ENCODE measurements at places on chromosomes 5 and 9.
A peak's percentile ranks its signal among the peaks of the same experiment; 100 is the strongest.

DNA sequence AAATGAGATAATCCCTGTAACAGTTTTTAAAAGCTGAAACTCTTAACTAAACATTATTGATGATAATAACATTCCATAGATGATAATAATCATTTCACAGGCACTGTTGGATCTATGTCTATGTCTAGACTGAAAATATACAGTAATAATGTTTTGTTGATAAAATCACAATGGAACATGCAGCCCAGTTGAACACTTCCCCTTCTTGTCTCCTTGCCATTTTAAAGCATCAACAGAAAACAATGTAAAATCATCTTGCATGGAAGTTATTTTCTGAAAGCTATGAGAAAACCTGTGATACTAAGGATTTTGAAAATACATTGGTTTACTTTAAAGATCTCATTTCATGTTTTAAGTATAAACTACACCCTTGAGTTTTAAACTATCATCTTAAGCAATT lies 1.9 kb downstream of the GAPT start:
- DNase-seq: no peak

GRCh38 chr5:155919126-155919525 lies 407.8 kb upstream of the SGCD start:
- DNase-seq: no peak

GRCh38 chr9:114178756-114179450 lies 23.6 kb downstream of the COL27A1 start:
- no peak for DNase-seq

GRCh38 chr9:136120438-136120844 lies 1.8 kb upstream of the TMEM250 start:
- DNase-seq: no peak

GRCh38 chr5:77443670-77444069 lies 48.4 kb downstream of the WDR41 start:
- no peak for DNase-seq

- no peak for DNase-seq
These were observed 46.5 kb downstream of the ELOVL7 start for GRCh38 chr5:60797482-60798153.

DNA sequence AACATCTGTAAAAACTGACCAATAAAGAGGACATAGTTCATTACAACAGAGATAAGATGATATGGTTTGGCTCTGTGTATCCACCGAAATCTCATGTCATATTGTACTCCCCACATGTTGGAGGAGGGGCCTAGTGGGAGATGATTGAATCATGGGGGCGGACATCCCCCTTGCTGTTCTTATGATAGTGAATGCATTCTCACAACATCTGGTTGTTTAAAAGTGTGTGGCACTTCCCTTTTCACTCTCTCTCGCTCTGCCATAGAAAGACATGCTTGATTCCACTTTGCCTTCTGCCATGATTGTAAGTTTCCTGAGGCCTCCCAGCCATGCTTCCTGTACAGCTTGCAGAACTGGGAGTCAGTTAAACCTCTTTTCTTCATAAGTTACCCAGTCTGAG lies 292.8 kb downstream of the SLF1 start:
- DNase-seq: no peak

DNA sequence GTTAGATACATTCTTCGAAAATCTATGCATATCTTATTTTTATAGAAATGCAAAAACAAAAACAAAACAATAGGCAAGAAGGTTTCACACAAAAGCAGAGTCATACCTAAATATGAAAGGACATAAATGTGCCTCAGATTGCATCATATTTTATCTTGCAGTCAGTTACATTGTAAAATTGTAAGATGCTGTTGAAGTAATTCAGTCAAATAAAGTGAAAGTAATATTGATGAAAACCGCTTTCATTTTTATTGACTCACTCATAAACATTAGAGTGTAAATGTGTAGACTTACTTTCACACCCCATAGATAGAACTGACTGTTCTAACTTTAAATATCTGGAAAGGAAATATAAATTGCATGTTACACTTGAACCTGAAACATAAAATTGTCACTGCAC lies 931.5 kb upstream of the NUDT12 start:
- DNase-seq: no peak

DNA sequence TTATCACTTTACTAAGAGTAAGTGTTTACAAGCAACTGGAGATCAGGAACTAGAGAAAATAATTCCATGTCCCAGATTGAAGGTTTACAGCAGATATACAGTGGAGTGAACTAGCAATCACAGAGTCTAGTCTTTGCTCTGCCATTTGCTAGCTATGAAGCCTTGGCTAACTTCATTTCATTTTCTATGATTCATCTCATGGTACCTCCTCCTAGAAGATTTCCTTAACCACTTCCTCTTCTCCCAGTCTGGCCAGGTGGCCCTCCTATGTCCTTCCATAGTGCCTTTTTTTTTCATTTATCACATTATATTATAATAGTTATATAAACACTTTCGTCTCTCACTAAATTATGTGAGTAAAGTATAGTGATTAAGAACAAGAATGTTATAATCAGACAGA lies 52.1 kb downstream of the GRIA1 start:
- no peak for DNase-seq

GRCh38 chr5:148186248-148187003 lies 16.4 kb upstream of the SPINK6 start:
- DNase-seq: peak; percentile 95

- no peak for DNase-seq
These were observed 79.6 kb upstream of the FREM1 start for GRCh38 chr9:14989811-14990210.

DNA sequence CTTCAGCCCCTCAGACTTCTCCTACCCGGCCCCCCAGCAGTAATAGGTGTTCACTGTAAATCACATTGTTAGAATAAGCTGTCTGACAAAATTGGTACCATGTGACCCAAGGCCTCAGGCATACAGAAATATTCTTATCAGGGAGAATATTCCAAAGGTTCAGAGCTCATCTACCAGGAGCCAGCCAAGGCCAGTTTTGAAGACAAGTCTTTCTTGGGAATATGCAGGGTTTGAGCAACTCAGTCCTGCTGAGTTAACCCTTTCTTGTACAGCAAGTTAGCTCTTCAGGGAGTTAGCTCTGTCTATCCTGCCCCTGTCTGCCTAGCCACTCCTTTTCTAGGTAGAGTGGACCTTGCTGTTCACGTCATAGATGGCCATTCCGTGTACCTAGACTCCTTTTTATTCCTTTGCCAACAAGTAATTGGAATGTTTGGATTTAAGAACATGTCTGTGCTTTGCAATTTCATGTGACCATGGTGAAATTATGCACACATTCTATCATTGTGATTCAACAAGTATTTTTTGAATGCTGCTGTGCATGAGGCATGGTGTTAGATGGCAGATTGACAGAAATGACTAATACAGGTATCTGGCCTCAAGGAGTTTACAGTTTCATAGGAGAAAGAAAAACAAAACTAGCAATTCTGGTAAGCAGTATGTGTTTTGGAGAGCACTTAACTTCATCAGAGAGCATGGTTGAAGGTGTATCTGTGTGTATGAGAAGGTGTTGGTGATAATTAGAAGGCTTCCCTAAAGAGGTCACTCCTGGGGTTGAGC lies 22.6 kb downstream of the TGFBR1 start:
- DNase-seq: no peak

DNA sequence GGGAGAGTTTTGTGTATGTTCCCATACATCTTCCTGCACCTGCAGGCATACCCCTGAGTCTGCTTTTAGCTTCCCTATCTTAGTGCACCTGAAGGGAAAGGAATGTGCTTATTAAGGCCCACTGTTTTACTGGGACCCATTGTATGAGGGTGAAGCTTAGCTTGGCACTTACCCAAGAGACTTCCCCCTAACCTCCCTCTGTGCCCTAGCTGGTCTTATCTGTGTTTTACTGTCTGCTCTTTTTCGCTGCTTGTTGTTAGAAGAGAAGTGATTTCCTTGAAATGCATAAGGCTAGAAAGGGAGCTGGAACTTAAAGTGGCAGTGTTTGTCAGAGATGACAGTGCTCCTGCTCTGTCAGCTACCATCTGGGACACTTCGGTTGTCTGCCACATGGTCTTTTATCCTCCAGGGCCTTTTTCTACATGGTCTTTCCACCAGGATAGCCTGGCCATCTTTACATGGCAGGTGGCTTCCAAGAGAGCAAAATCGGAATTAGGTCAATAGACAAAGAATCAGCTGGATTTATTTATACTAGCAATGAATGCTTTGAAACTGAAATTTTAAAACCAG lies 122.5 kb upstream of the SLC44A1 start:
- DNase-seq: no peak

DNA sequence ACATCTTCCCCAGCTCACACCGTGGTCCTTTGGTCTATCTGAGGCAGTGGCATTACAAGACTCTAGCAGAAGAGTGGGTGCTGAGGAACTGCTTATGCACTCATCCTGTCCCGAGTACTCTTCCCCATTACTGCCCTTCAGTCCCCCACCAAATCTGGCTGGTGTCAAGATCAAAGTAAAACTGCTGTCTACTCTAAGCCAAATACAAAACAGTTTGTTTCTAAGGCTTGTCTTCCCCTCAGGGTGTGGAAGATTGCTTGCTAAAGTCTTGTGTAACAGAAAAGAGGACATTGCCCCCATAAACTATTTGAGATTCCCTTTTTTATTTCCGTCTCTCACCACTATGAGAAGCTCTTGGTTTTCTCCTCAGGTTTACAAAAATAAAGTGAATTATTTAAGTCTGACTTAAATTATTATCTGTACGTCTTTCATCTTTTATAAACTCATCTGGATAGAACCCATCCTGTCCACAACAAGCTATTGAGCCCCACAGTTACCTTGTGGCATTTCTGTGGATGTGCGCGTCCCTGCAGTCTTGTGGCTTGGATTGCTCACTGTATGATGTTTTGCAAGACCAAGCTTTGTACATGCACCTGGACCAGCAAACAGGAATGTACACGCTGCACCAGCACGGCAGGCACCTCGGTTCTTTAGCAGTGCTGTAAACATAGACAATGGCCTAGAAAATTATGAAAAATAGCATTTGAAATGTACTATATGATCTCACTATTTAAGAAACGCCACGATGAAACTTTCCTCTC lies 61.0 kb downstream of the CYSTM1 start:
- peak; percentile 29 for DNase-seq

DNA sequence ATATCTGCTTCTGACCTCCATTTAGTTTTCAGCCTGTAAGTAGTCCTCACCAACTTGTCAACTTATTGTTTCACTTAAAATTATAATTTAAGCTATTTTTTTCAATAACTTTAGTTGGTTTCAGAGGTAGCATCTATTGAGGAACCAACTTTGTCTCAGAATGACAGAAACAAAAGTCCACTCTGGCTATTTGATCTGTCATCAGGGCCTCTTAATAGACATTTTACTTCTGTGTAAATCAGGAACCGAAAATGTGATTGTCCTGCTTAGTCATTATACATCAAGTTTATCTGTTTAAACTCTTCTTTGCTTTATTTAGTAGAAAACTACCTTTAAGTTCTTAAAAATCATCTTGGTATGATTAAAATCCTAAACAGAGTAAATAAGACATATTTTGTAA lies 820.8 kb upstream of the EDIL3 start:
- no peak for DNase-seq

DNA sequence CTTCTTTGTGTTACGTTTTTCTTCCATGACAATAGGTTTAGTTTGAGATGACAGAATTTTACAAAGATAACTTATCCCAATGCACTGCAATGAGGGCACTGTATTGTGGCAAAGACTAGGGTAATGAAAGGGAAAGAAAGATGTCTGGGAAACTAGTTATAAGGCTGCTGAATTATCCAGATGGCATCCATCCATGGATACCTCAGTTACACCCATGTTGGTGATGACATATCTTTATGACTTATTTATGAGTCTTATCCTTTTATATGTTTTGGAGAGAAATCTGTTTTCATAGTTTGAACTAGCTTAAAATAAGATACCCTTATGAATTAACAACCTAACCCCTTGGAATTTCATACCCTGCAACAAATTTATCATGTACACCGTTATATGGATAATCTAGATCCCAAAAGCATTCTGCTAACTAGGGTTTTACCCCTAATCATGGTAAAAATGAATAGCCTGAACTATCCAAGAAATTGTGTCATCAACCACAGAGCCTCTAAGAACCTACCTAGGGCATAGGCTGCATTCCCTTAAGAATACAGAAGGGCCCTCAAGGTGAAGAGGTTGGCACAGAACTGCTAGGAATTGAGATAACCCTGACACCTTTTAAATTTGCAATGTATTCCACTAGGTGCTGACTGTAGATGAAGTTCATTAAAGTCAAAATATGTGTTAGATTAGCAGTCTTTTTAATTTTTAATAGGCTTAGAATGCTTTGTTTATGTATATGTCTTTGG lies 49.5 kb upstream of the RORB start:
- no peak for DNase-seq

GRCh38 chr5:81006947-81007636 lies 46.9 kb downstream of the RASGRF2 start:
- no peak for DNase-seq

DNA sequence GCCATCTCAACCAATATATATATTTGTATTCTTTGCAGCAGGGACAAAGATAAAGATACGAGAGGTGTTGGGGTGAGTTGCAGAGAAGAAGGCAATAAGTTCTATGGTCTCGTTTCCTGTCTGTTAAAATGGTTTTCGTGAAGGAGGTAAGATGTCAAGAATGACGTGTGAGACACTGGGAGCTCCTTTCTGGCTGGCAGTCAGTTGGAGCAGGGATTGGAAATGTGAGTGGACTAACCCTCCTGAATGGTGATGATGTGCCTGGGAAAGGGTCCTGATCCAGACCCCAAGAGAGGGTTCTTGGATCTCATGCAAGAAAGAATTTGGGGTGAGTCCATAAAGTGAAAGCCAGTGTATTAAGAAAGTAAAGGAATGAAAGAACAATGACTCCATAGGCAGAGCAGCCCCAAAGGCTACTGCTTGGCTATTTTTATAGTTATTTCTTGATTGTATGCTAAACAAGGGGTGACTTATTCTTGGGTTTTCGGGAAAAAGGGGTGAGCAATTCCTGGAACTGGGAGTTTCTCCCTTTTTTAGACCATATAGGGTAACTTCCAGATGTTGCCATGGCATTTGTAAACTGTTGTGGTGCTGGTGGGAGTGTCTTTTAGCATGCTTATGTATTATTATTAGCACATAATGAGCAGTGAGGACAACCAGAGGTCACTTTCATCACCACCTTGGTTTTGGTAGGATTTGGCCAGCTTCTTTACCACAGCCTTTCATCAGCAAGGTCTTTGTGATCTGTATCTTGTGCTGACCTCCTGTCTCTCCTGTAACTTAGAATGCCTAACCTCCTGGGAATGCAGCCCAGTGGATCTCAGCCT lies 53.7 kb downstream of the SPATA31C2 start:
- DNase-seq: no peak

GRCh38 chr5:92775711-92776615 lies 805.1 kb downstream of the NR2F1-AS1 start:
- DNase-seq: no peak

Data from suppressor macrophage treated with lipopolysaccharide for 4 hours (primary cell).